Pancreas (tissue), 10 donors: ENCODE measurements at places on chromosomes 7 and 10.

- no peak for DNase-seq
- no peaks in the 10 kb centered on the region for H3K36me3 ChIP-seq
- H3K4me1 ChIP-seq, result peaks cover 4% of the 10 kb centered on the region
- H3K27ac ChIP-seq, result no peak overlapping the region
These were observed 44.4 kb upstream of the LOXL4 start for GRCh38 chr10:98312349-98312748.

DNA sequence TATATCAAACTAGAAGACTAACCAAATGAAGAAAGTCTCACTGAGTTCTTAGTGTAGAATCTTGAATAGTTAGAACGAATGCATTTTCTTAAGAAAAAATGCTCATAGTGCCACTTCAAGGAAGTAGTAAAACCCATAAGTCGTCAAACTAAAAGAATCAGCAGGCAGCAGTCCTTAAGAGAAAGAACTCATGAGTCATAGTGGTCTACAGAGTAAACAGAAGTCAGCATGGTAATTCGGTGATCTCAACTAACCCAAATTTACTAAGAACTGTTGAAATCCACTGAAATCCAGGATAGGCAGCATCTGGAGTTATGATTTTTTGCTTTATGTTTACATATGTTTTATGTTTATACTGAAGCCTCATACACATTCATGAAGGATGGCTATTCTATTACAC, 256.2 kb downstream of the LHFPL3 start:
- H3K27me3 ChIP-seq, result no peaks in the 10 kb centered on the region
- no peak overlapping the region for H3K4me3 ChIP-seq
- no peak overlapping the region for H3K27ac ChIP-seq
- no peaks in the 10 kb centered on the region for H3K4me1 ChIP-seq

GRCh38 chr7:101740981-101741725, 76.3 kb upstream of the CUX1 start:
- no peaks in the 10 kb centered on the region for H3K4me1 ChIP-seq
- no peaks in the 10 kb centered on the region for H3K27me3 ChIP-seq
- H3K4me3 ChIP-seq, result no peak overlapping the region
- DNase-seq, result no peak

- H3K36me3 ChIP-seq, result no peaks in the 10 kb centered on the region
- H3K4me1 ChIP-seq, result no peaks in the 10 kb centered on the region
These were observed 361.0 kb downstream of the FRMD4A start for GRCh38 chr10:13969792-13970140.

DNA sequence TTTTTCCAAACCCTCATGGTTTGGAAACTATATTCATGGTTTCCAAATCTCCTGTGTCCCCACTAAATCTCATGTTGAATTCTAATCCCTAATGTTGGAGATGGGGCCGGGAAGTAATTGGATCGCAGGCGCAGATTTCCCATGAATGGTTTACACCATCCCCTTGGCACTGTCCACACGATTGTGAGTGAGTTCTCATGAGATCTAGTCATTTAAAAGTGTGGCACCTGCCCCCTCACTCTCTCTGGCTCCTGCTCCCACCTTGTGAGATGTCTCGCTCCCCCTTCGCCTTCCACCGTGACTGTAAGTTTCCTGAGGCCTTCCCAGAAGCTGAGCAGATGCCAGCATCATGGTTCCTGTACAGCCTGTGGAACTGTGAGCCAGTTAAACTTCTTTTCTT, 3.3 kb upstream of the MTPAP start:
- no peaks in the 10 kb centered on the region for H3K27me3 ChIP-seq
- H3K36me3 ChIP-seq, result no peaks in the 10 kb centered on the region
- no peak overlapping the region for H3K4me3 ChIP-seq

DNA sequence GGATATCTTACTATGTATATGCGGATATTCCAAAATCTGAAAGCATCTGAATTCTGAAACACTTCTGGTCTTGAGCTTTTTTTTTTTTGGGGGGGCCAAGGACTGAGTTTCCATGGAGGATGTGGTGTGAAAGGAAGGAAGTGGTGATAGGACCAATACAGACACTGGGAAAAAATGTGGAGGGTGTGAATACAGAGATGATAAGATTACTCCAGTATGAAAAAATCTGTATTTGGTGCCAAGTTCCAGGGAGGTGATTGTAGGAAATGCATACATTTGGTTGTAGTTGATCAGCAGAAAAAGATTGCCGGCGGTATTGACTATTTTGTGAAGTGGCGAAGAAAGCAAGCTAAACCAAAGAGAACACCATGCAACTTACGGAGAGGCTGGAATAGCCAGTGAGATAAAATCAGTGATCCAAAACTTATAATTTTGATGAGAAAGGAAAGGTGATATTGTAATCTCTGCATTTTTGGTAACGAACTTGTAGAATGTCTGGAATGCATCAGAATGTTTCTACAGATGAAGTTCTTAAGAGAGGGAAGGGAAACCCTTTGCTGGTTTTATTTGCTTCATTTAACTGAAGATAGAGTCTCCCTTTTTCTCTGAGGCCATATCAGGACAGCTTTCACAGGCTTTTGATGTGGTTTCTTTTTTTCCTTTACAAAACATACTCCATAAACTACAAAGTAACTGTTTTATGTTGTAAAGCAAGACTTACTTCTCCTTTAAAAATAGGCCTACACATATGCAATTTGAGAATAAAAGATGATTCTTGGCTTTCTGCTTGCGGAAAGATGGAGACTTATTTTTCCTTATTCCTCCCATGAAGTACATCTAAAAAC, 6.0 kb downstream of the WDR37 start:
- DNase-seq, result no peak
- H3K4me3 ChIP-seq, result no peak overlapping the region
- peaks cover 8% of the 10 kb centered on the region for H3K4me1 ChIP-seq
- no peaks in the 10 kb centered on the region for H3K27me3 ChIP-seq
